ENCODE measurements at places on chromosomes 7 and 10.

DNA sequence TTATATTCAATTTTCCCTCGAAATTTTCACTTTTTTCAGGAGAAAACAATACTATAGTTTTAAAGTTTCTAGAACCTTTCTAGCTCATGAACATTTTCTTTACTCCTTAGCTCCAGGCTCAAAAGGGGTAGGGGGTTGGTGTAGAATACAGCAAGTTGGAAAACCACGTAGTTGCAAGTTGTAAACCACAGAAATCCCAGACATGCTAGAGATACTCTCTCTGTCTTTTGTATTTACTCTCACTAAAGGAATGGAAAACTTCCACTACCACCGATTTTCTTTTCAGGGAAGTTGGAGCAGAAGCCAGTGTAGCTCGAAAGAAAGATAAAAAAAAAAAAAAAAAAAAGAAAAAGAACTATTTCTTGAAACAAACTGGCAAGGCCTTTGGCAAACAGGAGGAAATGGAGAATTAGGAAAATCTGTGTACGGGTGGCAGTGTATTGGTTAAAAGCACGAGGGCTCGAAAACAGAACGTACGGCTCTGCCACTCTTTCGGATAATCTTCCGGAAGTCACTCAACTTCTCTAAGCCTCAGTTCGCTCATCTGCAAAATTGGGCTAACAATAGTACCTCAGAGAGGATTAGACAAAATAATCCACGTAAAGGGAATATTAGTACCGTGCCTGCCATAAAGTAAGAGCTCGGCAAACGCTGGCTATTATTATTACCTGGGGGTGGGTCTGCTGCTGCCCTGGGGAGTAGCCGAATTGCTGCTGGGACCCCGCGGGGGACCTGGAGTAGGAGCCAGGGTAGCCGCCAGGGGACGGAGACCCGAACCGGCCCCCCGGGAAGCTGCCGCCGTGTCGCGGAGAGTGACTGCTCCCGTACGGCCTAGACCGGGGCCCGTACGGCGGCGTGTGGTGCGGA, 628 bp downstream of the MPLKIP start:
- DNase-seq = no peak

DNA sequence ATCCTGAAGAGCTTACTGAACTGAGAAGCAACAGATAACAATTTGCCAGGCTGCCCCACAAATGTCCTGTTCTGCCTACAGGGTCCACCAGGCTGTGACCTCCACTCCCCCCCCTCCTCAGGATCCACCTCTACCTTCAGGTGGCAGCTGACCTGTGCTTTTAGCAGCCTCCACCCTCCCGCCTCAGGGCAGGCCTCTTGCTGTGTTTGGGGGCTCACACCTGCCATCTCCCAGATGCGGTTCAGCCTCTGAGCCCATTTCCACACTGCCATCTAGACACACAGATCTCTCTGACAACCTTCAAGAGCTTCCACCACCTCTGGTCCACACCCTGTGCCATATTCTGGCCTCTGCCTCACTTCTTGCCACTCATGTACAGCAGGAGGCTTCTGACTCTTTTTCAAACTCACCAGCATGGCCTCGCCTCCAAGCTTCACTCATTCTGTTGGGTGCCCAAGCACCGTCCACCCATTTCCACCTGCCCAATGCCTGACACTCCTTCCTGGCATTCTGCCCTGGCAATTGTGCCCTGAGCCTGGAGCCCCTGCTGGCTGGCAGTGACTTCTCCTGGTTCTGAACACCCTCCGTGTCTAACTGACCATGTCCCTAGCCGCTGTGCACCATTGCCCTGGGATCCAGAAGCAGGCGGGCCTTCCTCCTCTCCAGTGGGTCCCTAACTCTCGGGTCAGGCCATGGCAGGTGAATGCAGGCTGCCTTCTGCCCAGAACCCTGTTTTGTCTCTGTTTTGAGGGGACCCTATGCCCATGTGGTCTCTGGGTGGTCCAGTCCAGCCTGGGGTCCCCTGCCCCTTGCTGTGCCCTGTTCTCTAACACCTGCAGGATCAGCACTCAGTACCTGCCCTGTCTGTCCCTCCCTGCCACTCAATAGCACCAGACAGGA, 18.5 kb downstream of the TMEM72 start:
- no peak for DNase-seq

DNA sequence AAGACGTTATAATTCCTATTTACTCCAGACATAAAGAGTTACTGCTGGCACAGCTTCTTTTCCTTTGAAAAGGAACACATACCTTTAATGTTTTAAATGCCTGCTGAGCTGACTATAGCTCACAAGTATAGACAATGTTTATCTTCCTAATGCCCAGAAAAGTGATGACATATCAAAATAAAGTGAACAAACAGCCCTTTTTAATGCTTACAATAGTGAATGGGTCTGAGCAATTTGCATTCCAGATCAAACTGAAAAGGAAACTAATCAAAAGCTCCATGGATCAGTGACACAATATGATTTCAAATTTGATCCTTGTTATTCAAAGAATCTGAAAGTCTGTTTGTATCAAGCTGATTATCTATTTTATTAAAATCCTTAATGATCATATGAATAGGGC, 233.6 kb upstream of the SEMA3E start:
- DNase-seq = no peak

GRCh38 chr10:25049966-25050365, 33.6 kb downstream of the THNSL1 start:
- DNase-seq = no peak

GRCh38 chr10:46255801-46256747, 30.7 kb upstream of the ANTXRL start:
- DNase-seq = no peak

DNA sequence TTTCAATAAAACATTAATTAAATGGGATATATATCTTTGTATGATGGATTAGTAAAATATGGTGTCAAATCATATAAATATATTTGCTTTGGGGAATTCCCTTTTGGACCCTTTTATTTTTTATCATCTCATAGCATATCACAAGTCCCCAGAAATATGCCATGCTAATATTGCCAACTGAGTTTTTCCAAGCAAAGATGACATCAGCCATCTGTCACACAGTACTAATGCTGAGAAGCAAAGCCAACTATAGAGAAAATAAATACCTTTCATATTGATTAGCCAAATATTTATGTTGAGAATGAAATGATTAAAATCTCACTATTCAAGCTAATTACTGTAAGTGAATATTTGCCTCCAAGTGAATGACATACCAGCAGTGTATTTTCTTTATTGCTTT, 575.3 kb downstream of the ETV1 start:
- no peak for DNase-seq

DNA sequence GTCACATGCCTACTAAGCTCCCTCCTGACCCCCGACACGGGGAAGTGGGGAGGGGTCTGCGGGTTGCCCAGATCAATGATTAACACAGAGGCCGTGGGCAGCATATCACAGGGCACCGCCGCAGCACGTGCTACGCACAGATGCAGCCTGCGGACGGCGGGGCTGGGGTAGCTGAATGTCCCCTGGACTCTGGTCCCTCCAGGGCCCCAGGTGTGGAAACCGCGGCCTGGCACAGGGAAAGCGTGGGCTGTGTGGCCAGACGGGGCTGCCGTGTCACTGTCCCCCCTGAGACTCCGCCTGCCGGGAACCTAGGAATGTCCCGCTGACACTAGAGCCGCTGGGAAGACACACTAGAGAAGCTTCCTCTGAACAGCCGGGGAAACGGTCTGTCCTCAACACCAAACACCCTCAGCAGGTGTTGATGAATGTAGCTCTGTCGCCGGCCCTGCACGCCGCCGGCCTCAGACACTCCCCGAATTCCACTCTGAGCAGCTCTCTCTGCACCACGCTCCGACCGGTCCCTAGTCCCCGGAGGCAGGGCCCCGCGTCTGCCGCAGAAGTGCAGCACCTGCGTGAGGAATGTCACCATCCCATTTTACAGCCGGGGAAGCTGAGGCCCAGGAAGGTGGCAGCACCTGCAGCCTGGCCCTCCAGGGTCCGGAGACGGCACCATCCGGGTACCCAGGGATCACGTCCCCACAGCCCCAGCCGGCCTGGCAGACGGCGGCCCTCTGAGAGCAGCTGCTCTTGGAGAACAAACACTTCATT, 33.4 kb upstream of the PDGFA start:
- no peak for DNase-seq

DNA sequence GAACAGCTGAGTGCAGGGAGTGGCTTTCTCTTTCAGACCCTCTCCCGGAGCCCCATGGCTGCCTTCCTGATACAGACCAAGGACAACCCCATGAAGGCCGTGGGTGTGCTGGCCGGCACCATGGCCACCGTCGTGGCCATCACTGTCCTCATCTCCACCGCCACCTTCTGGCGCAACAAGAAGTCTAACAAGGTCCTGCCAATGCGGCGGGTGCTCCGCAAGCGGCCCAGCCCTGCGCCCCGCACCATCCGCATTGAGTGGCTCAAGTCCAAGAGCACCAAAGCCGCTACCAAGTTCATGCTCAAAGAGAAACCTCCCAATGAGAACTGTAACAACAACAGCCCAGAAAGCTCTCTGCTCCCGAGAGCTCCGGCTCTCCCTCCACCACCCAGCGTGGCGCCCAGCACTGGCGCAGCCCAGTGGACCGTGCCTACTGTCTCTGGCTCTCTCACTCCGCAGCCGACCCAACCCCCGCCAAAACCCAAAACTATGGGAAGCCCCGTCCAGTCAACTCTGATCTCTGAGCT, 11.2 kb downstream of the LRIT2 start:
- DNase-seq = no peak

GRCh38 chr10:46317370-46317769, 30.6 kb downstream of the ANTXRL start:
- DNase-seq = no peak

DNA sequence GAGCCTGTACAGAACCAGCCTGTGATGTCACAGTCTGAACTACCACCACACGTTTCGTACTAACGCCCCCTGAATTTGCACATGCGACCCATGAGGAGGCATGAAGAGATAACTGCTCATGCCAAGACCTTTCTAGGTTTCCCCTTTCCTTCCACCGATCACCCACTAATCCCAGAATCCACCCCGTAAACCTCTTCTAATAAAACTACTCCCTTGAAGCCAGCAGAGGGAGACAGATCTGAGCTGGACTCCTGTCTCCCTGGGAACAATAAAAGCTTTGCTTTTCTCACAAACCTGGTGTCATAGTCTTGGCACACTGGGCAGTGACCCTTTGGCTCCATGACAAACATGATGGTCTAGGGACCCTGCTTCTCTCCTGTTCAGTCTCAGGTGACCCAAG, 144.5 kb downstream of the FRMD4A start:
- no peak for DNase-seq

- DNase-seq = no peak
These were observed 13.8 kb upstream of the FKBP9 start for GRCh38 chr7:32943252-32944030.

DNA sequence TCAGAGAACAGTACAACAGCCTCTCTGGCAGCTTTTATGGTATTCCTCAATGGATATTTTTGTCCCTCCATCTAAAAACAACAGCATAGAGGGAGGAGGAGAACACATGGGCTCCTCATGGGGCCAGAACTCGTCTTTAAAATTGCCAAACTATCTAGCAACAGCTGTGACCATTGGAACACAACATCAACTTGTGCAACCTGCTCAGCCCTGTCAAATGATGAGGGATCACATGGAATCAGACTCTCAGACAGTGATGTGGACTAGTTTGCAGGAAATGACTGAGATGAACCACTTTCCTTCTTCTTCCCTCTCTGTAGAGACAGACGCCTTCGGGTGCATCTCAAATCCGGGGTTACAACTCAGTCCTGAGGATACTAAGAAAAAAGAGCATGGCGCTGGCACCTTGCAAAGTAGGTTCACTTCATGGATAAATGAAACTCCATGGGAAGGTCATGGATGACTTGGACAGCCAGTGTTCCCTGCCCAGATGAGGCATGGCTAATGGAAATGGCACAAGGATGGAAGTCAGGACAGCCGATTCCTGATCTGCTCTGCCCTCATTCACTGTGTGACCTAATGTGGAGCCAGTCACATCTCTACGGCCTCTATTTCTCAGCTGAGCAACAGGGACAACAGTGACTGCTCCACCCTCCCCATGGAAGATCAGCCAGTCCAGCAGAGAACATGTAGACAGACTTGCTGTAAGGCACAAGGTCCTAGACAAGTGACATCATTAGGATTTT, 24.6 kb upstream of the DGKI start:
- DNase-seq = no peak

GRCh38 chr10:74675484-74675883, 150.9 kb upstream of the KAT6B start:
- DNase-seq = no peak

- DNase-seq = no peak
These were observed 871.1 kb upstream of the CELF2 start for GRCh38 chr10:10146604-10147003.

GRCh38 chr10:69769395-69769992, 32.2 kb upstream of the COL13A1 start:
- no peak for DNase-seq

DNA sequence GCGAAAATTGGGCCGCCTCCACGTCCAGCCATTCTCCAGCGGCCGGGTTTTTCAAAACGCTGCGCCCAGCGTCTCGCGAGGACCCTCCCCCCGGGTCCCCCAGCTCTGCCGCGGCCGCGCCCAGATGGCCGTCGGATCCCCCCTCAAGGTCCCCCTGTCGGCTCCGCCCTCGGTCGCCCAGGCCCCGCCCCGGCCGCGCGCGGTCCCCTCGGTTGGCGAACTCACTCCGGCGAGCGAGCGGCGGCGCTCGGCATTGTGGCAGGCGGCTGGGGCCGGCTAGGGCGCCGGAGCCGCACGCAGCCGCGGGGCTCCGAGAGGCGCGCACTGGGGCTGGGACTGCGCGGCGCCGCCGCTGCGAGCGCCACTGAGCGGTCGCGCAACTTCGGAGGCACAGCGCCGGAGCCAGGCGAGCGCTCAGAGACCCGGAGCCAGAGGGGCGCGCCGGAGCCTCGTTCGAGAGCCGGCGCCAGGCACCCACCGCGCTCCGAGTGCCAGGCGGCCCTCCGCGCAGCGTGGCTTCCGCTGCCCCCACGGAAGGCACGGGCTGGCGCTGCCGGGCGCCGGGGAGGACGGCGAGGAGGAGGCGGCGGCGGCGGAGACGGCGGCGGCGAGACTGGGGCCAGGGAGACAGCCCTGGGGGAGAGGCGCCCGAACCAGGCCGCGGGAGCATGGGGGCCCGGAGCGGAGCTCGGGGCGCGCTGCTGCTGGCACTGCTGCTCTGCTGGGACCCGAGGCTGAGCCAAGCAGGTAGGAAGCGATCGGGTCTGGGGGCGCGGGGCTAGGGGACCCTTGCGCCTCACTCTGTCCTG, at the start of gene UNC5B:
Gene UNC5B, plus strand, starts transcription at position 253 of the 809 bp plus-strand sequence. Its CDS starts 416 bp downstream, at position 669.
- no peak for DNase-seq

- no peak for DNase-seq
These were observed 202.1 kb upstream of the AKR1E2 start for GRCh38 chr10:4623757-4624420.

- DNase-seq = no peak
These were observed 86.8 kb upstream of the ANKRD1 start for GRCh38 chr10:91007655-91008054.
